ENCODE measurements at places on chromosomes 6 and 20.

DNA sequence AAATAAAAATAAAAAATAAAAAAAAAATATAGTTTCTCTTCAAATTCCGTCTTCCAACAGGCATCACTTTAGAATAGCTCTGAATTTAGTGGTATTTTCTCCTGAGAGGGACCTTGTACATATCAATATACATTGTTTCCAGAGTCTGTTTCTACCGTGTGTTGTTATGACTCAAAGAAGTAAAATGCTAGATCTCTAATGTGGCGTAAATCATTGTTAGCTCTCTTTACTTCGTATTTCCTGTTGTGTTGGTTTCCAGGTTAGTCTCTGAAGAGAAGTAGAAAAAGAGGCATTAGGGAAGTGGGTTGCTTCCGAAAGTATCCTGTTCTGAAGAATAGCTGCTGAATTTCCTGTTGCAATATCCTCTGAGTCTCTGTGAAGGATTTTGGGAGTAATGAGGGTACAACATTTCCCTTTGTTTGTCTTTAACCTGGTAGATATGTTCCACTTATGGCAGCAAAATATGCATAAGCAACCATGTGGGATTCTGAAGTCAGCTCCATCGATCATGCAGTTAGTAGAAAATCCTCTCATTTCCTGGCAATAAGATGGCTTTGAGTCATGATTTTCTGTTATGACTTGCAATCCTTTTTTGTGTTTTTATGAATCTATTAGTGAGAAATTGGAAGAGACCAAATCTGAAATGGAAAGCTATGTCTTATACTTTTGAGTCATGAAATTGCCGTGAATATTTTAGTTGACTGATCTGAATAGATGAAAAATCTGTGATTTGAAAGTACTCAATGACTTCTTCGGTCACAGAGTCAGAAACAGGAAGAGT, 42.0 kb upstream of the MCHR2 start:
- no peak overlapping the region for H3K27ac ChIP-seq
- H3K36me3 ChIP-seq = peaks cover 12% of the 10 kb centered on the region
- no peaks in the 10 kb centered on the region for H3K4me1 ChIP-seq
- no peak overlapping the region for H3K4me3 ChIP-seq
- no peak for DNase-seq
- no peaks in the 10 kb centered on the region for H3K27me3 ChIP-seq

DNA sequence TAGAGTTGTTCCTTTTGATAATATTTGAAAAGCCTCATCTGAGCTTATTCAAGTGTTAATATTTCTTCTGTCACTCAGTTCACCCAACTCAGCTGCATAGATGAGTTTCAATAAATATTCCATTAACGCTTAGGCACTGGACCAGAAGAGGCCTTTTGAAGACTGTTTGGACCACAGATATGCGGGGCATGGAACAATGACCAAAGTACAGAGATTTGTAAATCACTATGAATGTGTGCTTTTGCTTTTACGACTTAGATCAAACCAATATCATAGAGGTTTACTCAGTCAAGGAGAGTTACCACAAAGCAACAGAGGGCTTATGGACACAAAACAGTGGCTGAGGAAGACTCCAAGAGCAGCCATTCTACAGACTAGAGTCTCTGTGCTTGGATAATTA, 99.9 kb downstream of the RTN4IP1 start:
- no peak overlapping the region for H3K4me3 ChIP-seq
- no peaks in the 10 kb centered on the region for H3K27me3 ChIP-seq

- no peak overlapping the region for H3K4me3 ChIP-seq
- H3K27me3 ChIP-seq = no peaks in the 10 kb centered on the region
- DNase-seq = peak; percentile 65
- H3K4me1 ChIP-seq = no peaks in the 10 kb centered on the region
- H3K36me3 ChIP-seq = peaks cover 54% of the 10 kb centered on the region
Observed at GRCh38 chr20:37243076-37243936, 18.3 kb downstream of the GHRH start.

DNA sequence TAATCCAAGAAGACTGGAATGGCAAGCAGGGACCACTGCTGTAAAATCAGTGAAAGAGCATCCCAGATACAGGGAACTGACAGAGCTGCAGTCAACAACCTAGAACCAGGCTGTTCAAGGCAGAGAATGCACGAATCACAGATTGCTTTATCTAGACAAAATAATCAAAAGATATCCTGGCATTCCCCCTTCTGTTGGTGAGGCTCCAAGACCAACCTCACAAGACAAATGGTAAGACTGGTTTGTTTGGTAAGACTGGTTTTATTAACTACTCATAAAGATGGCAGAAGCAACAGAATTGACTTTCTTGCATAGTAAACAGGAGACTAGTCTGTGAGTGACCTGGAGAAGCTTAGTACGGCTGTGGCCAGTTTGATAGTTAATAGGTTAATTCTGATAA, 88.8 kb upstream of the AHI1 start:
- H3K4me1 ChIP-seq = no peaks in the 10 kb centered on the region
- no peak overlapping the region for H3K27ac ChIP-seq
- no peak for DNase-seq
- H3K27me3 ChIP-seq = no peaks in the 10 kb centered on the region

Data from H9 (cell line).